ENCODE measurements at places on chromosomes 6 and 20.

DNA sequence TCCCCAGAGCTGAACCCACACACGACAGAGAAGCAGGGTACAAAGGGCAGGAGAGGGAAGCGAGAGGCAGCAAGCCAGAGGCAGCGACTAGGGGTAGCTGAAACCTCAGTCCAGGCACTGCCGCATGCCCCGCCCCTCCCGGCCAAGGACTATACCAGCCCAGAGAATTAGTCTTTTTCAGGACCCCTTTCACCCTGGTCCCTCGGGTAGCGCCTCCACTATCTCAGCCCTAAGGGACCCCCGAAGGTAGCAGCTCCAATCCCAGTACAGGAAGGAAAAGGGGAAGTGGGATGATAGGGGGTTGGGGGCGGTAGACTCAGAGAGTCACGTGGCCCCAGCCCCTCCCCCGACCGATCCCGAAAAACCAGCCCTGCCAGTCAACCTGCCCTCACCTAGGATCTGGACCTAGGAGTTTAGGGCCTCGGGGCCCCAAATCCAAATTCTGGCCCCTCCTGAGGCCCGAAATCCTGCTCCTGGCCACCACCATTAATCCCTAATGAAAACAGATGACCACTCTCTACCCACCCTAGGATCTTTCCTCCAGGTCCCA, 1.3 kb downstream of the RGL2 start:
- no peak for DNase-seq

GRCh38 chr6:142914937-142915697, 29.9 kb downstream of the HIVEP2 start:
- DNase-seq, result no peak

DNA sequence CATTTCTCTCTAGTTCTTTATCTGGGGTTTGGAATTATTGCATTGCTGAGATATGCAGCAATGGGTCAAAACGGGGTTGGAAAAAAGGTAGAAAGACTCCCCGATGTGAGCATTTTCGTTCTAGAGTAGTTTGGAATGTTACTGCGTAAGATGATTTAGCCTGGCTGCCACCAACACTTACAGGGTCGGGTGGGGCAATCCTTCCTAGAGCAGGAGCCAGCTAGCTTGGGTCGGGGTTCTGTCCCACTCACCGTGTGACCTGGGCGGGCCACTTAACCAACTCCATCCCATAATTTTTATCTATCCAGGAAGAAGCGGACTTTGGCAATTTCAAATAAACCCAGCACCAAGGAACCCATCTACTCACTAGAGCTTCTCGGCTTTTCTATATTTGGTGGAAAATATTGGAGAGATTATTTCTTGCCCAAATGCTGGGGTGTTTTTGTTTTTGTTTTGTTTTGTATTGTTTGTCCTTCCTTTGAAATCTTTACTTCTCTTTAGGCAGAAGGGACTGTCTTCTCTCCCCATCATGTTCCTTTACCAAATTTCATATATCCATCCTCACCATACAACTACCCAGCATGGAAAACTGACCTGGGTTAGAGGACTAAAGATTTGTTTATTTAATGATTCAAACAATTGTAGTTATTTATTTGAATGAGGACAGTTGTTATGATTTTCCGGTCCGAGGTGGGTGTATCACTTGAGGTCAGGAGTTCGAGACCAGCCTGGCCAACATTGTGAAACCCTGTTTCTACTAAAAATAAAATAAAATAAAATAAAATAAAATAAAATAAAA, 72.4 kb downstream of the GPX5 start:
- no peak for DNase-seq

DNA sequence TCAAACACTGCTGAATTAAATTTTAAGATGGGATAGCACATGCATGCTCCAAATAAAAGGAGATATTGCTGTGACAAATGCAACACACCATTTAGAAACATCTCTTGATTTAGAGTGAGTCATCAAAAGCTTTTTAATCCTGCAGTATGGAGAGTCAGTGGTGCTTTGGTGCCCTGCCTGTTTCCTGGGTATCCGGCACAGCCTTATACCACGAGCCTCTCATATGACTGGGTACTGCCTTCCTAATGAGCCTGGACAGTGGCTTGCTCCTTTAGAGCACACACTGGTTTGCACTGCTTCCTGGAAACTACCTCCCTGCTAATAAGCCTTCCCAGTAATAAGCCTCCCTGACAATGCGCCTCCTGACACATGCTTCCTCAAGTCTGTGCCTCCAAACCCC, 65.3 kb upstream of the KCNK16 start:
- no peak for DNase-seq

DNA sequence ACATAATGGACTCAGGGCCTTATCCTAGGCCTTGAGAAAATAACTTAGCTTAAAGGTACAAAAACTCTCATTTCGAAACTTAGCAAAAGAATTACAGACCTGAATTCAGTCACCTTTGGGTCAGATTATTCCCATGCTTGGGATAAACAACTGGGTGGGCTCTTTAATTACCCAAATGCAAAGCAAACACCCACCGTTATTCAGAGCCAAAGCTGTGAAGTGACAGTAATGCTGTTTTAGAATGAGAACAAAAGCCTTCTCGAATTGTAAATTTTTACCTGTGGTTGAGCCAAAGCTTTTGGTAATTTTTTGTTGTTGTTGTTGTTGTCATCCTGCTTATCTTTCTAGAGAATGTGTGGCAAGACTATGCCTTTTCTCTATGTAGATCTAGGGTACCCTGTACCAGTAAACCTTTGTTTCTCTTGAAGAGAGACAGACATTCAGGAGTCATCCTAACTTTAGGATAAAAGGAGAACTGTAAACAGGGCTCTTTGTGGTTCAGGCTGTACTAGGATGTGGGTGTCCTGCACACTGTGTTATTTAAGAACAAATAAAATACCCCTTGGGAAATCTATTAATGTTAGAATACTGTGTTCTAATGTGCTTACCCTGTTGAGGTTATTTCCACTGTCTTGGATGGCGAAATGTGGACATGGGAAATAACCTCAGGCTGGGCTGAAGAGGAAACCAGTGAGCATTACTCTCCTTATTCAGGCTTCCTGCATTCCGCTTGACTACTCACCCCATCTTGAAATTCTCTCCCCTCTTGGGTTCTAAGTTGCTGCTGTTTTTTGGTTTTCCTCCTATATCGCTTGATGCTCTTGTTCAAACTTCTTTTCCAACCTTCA, 480.7 kb downstream of the CD83 start:
- DNase-seq, result no peak

GRCh38 chr20:22430154-22430745, 154.1 kb downstream of the FOXA2 start:
- no peak for DNase-seq

DNA sequence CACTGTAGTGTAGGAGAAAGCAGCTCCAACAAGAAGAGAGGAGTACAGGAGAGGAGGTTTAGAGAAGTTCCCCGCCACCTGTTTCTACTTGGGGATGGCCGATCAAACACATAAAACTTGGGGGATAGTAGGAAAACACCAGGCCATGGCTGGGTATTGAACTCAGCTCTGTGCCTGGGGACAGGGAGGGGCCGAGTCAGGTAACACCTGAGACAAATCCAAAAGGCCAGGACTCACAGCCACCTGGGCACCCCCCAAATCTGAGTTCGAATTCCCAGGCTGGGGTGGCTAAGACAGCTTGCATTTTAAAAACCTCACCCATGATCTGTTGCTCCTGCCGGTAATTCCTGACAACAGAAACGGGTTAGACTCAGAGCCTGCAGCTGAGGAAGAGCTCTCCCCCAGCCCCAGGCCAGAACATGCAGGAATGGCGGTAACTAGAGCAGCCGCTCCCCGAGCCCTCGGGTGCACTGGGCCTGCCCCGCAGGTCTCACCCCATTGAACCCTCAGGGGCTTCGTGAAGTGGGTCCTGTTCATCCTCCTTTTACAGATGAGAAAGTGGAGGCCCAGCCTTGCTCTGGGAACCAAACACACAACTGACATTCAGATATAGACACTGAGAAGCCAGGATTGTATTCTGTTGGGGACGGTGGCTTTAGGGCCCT, 61.0 kb downstream of the TCP11 start:
- no peak for DNase-seq

GRCh38 chr6:34243901-34244884, 4.6 kb downstream of the SMIM29 start:
- DNase-seq, result peak; percentile 56

DNA sequence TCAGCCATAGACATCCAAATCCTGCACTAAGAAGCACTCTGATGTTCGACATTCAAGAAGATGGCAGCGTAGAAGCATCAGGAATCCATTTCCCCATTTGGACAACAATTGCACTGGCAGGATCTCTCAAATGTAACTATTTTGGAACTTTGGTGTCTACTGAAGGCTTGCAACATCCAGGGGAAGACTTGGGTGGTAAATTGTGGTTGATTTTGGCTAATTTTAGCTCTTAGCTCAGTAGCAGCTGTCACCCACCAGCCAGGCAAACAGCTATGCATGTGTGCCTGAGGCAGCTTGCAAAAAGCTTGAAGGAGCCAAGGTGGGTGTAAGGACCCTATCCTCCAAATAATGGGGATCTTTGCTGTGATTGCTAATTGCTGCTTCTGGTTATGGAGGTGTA, 35.1 kb upstream of the PPP1R3G start:
- DNase-seq, result no peak

GRCh38 chr6:18412068-18412467, 24.9 kb downstream of the RNF144B start:
- DNase-seq, result no peak

- DNase-seq, result no peak
Measured at GRCh38 chr6:43827898-43828297, 57.9 kb downstream of the VEGFA start.

- DNase-seq, result no peak
Measured at GRCh38 chr6:167566711-167567141, 241.8 kb downstream of the TTLL2 start.

DNA sequence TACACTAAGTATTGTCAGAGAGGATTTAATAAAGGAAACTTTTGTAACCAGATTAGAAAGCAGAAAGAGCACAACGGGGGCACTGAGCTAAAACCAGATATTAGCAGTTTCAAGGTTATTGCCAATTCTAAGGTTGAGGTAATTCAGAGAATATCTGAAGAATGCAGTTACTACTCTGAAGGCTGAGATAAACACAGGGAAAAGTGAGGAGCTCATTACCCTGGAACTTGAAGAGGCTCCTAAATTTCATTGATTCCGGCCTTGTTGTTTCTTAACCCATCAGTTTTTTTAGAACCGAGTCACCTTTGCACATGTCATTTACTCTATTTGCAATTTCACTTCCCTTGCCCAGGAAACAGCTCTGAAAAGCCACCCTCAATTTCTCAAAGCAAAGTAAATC, 72.4 kb upstream of the BTBD3 start:
- DNase-seq, result no peak

GRCh38 chr6:47117314-47117713, 75.2 kb upstream of the ADGRF1 start:
- DNase-seq, result no peak

DNA sequence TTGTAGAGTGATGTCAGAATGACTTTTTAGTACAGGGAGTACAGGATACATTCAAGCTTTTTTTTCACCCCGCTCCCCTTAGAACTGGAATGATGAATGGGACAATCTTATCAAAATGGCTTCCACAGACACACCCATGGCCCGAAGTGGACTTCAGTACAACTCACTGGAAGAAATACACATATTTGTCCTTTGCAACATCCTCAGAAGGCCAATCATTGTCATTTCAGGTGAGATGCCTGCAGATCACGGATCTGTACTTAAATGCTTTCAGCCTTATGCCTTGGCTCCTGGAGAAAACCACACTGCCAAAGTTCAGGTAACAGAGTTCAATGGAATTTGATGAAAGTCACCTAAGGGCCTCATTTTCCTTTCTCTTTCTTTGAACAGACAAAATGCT, 8.5 kb downstream of the TNFAIP3 start:
- no peak for DNase-seq

GRCh38 chr20:46305331-46305972, 2.8 kb downstream of the CDH22 start:
- DNase-seq, result no peak

DNA sequence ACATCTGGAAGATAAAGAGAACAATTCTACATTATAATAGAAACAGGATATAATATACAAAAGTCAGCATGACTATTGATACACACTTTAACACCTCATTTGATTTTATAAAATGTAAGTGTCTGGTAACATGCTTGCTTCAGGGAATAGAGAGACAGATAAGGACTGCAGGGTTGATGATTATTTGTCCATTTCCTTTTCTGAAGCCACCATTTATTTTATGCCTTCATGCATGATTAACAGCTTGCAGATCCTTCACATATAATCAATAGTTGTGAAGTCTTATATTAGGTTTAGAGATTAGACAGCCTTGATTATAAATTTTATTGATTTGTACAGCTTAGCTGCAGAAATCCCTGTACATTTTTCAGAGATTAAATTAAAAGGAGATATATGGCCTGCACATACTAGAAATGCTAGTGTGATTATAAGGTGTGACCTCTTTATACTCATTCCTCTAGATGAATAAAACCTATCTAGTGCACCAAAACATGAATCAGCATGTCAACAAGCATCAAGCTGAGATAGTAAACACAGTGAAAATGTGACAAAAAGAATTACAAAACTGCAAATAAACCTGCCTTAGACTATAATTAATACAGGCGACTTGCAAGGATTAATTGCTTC, 198.8 kb upstream of the THEMIS start:
- no peak for DNase-seq

DNA sequence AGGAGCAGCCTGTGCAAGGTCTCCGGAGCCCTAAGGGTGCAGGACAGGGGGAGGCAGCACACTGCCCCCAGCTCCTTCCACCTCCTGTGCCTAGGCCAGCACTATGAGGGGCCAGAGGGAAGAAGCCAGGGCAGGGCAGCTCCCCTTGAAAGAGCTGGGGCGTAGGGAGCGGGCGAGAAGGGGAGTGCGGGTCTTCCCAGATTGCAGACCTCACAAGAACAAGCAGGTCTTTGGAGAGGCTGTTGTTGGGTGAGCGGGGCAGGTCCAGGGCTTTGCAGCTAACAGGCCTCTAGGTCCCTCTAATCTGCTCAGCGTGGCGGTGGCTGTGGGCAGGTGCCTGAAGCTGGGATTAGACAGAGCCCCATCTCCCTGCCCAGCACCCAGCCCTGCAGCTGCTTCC, 22.4 kb upstream of the CST1 start:
- no peak for DNase-seq

DNA sequence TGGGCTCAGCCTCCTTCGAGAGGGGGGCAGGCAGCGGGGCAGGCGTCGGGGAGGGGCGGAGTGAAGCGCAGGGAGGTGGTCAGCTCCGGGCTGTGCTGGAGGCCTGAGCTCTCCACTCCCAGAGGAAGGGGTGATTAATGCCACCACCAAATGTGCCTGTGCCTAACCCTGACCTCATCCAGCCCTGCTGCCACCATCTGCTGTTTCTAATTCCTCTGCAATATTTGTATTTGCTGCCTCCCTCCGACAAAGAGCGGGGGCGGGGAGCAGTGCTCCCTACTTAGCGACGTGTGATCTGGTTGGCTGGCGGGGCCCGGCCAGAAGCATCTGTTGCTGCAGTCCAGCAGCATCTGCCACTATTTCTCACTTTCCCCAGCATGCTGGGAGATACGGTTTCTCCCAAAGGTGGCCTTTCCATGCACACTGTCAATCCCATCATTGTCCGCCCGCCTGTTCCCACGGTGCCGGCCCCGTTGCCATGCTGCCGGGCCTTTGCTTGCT, 47.0 kb downstream of the DLL1 start:
- no peak for DNase-seq

GRCh38 chr6:137307163-137307854, 88.1 kb upstream of the IFNGR1 start:
- DNase-seq, result no peak

- DNase-seq, result no peak
Measured at GRCh38 chr20:58618351-58619076, 32.6 kb upstream of the STX16 start.

GRCh38 chr6:150881911-150882481, 16.5 kb downstream of the MTHFD1L start:
- DNase-seq, result no peak

Data from activated T-helper 9 cell treated with anti-CD3 and anti-CD28 coated beads, Interleukin-2, amount 50 U/mL, for 16 hours (primary cell).